ENCODE measurements at places on chromosomes 12 and 14.

DNA sequence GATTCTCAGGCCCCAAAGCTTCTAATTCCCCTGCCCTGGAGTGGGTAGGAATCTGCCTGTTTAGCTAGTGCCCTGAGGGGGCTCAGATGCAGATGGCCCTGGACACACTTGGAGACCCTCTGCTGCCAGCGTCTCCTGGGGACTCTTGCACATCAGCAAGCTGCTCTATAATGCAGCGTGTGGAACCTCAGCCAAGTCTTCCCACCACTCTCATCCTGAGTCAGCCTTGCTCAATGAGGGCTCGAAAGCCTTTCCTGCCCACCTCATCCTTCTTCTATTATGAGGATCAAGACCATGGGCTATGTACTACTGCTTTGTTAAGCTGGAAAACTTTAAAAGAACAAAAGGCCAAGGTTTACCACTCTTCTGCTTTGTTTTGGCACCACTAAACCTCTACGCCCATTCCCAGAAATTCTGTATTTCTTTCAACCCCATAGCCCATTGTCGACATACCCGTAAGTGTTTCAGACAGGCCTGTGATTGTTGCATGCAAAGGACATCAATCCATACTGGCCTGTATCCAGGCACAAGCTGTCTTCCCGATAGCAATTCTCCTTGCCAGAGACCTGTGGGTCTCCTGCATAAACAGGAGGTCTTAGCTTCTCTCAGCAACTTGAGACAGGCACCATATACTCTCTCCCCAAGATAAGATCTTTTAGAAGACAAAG, 246.9 kb downstream of the DPF3 start:
- DNase-seq, result no peak

DNA sequence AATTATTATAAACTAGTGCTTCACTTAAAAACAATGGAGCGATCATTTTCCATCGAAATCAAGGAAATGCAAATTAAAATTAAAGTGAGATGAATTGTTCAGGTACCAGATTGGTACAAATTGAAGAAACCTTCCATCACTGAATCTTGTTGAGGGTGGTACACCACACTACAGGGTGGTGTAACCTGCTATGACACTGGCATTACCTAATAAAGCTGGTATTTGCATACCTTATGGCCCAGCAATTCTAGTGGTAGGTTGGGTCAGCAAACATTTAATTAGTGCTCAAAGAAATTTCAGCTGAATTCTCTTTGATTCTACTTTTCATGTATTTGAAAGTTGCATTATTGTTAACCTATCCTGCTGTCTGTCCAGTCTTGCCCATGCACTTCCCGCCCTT, 9.2 kb downstream of the TIGAR start:
- no peak for DNase-seq

GRCh38 chr14:52852810-52853521, 61.6 kb upstream of the GNPNAT1 start:
- no peak for DNase-seq

DNA sequence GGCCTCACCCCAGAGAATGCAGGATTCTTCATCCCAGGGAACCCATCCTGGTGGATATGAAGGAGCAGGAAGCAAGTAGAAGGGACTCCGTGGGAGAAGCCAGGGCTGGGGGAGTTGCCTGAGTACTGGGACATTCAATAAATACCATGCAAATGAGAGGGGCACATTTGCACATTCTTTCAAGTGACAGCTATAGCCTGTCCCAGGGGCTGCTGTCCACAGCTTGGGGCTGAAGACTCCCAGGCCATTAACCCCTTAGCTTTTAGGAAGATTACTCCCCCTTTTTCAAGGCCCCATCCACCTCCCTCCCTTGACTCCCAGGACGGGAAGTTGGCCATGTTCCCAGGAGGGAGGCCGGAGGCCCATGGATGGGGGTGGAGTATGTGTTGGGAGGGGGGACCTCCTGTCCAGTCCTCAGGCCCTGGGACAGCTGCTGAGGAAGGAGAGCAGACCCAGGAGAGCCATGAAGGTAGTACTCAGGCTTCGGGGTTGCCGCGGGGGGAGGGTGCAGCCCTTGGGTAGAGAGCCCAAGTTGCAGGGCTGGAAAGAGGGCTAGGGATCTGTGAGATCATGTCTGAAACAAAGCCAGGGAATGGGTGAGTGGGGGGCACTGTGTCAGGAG, 974 bp upstream of the TNS2 start:
- DNase-seq, result no peak

- DNase-seq, result no peak
Measured at GRCh38 chr14:80269353-80269925, 58.1 kb upstream of the DIO2 start.

- no peak for DNase-seq
Measured at GRCh38 chr14:91346838-91347173, 70.8 kb downstream of the CCDC88C start.
